T1000 (cell line): ENCODE measurements at places on chromosomes 5 and 9.

- DNase-seq, result no peak
Measured at GRCh38 chr5:119273391-119273839, 82.4 kb upstream of the TNFAIP8 start.

DNA sequence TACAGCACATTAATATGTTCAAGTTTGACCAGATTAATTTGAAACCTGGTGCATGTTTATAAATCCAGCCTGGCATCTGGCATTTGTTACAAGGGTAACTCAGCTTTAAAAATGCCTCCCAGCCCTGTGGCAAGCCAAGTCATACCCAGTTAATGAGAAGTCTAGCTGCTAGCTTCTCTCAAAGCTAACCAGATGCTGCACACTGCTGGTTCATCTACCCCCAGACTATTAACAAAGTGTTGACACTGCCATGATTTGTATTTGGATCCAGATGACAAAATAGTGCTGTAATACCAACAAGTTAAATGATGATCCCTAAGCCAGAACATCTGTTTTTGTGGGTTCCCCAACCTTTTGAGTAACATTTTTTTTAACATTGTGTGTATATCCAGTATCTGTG, 573.7 kb upstream of the DAB2 start:
- no peak for DNase-seq

DNA sequence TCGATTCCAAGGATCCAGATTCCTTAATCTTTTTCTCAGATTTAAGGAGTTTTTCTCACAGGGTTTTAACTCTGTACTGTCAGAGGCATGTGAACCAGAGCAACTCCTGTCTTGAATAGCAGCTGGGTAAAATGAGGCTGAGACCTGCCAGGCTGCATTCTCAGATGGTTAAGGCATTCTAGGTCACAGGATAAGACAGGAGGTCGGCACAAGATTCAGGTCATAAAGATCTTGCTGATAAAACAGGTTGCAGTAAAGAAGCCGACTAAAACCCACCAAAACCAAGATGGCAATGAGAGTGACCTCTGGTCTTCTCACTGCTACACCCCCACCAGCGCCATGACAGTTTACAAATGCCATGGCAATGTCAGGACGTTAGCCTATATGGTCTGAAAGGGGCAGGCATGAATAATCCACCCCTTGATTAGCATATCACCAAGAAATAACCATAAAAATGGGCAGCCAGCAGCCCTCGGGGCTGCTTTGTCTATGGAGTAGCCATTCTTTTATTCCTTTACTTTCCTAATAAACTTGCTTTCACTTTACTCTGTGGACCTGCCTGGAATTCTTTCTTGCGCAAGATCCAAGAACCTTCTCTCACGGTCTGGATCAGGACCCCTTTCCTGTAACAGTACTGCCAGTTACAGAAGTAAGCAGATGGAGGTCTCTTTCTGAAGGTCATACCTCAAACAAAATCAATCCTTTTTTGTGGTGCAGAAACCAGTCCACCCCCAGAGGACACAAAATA, 87.1 kb downstream of the SLC38A9 start:
- no peak for DNase-seq

GRCh38 chr5:65620021-65620420, 4.1 kb downstream of the TRIM23 start:
- DNase-seq, result no peak

DNA sequence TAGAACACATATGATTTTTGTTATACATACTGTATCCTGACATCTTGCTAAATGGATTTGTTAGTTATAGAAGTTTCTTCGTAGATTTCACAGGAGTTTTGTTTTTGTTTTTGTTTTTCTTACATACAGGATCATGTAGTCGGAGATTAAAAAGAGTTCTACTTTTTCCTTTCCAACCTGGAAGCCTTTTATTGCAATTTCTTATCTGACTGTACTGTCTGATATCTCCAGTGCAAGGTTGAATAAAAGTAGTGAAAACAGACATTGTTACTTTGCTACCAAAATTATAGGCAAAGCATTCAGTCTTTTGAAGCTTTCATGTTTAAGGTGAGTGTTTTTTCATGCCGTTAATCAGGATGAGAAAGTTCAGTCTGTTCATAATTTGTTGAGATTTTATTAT, 117.4 kb upstream of the PRSS3 start:
- DNase-seq, result no peak

DNA sequence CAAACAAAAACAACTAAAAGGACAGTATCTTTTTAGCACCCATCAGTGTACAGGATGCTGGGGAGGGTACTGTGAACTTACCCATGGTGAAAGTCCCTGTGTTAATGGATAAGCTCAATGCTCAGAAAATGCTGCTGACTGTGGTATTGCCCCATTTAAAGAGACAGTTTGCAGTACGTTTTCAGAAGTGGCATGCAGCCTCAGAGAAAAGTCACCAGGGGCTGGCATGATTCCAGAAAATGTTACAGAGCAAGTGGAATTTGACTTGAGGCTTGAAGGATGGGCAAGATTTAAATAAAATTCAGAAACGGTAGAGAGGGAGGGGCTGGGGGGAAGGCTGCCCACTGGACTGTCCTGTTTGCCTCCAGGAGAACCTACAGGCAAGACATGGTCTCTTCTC, 7.2 kb downstream of the S1PR3 start:
- DNase-seq, result no peak

- no peak for DNase-seq
Measured at GRCh38 chr5:39774605-39775004, 349.8 kb upstream of the DAB2 start.

DNA sequence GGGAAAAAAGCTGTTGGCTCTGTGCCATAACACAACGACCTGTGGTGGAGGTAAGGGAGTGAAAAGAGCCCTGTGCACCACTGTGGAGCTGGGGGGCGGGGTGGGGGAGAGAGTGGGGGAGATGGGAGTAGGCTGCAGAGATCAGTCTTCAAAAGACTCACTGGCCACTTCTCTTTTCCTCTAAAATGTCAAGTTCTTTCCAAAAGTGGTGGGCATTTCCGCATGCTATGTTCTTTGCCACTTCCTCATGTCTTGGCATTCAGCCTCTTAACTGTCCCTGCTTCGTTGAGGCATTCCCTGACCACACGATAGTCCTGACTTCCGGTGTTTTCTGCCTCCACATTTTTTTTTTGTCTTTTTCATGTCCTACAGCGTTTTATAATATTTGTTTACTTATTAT, 2.4 kb upstream of the PPP2R2B start:
- no peak for DNase-seq

DNA sequence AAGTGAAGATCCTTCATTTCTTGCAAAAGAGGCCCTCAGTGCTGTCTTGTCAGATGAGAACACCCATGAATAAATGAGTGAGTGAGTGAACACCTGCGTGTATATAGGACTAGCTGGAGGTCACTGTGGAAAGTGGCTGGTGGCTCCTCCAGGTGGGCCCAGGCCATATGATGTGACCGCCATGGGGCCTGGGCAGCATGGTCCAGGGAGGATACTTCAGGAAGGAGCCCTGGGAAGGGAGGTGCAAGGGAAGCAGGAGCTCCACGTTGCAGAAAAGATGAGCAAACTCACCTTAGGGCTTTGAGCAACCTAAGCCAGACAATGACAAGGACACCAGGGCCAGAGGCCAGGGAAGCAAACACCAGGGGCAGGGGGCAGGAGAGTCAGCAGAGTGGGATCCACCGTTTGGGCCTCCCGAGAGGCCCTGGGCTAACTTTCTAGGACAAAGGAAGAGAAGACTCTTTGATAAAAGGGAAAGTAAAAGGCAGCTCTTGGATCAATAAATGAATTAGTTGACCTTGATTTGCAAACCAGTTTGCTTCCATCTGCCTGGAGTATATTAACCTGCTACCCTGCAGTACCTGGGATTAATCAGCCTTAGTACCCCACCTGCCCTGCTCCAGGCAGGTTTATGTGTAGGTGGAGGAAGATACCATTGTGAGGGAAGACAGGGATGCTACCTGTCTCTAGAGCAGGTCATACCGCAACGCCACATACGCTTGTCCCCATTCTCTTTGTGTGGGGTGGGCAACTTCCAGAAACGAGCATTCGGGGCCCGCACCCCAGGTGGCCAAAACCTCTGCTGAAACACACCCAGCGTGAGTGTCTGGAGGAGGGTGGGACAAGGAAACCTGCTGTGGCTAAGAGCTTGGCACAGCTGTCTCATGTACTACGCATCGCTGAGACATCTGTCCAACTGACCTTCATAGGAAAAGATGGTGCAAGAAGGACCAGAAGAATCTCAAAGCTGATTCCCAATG, 51.4 kb upstream of the OLFM1 start:
- DNase-seq, result no peak

DNA sequence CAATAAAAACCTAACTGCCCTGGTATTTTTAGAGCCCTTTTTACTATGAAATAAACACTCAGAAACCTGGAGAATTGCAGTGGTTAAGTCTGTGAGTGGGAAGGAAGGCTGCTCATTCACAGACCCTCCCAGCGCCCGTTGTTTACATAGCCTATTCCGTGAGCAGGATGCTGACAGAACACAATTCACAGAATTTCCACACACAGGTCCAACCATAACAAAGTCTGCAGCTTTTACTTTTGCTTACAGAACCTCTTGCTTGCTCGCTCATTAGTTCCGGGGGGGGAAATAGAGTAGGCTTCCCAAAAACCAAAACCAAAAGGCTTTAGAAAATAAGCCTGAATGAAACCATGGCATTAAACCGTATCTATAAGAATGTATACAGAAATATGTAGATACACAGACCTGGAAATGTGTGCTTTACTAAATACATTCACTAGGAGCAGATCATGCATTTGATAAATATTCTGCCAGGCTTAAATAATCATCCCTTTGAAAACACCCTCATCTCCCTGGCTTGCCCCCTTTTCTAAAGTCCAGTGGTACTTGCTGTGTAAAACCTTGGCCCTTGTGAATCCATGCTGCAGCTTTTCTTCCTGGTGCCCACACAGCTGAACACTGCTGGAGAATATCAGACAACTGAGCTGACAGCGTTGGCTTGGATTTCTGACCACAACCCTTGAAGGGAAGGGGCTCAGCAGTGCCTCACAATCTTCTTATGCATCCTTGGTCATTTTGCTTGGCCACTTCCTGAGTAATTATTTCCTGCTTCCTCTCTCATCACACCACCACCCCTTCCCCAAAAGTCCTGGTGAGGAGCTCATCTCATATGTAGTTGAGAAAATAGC, 128.0 kb downstream of the FANCC start:
- no peak for DNase-seq

DNA sequence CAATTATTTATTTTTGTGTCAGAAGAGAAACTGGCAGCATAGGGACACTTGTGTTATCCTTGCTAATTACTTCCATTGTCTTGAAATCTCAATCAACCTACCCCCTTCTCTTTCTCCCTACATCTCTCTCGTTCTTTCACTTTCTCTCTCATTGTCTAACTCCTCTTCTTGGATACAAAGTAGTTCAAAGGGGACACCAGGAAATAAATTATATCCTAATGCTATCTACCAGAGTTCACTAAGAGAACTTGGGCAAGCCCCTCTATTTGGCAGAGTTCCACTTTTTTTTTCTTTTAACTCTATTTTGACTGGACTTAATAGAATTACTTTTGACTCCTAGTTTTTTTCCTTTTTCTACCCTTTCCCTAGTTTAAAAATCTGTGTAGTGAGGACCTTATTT, 102.2 kb downstream of the MEF2C start:
- no peak for DNase-seq

- DNase-seq, result no peak
Measured at GRCh38 chr9:35689542-35690293, at the start of gene TPM2. Gene TPM2 (minus strand): TSS chr9:35689925. CDS start chr9:35689817, 108 bp downstream.

DNA sequence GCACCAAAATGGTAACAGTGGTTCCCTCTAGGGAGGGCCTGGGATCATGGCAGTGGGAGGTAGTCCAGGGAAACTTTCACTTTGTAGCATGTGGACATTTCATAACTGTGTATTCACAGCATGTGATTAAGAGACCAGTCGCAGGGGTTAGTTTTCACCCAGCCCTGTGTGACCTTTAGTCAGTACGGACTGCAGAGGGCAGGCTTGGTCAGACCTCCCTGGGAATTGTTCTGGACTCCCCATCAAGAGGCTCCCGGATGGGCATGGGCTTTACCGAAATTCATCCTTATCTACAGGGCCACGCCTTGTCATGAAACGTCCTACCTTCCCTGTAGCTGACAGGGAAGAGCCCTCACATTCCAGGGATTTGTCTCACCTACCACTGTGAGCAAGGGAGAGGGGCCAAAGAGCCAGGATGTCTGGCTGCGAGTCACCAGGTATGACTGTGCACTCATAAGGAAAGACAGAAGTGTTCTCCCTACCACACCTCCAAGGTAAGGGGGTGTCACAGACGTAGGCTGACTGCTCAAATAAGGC, 19.9 kb downstream of the GPX3 start:
- DNase-seq, result no peak

GRCh38 chr5:180352116-180353047, 754 bp downstream of the GFPT2 start:
- no peak for DNase-seq

DNA sequence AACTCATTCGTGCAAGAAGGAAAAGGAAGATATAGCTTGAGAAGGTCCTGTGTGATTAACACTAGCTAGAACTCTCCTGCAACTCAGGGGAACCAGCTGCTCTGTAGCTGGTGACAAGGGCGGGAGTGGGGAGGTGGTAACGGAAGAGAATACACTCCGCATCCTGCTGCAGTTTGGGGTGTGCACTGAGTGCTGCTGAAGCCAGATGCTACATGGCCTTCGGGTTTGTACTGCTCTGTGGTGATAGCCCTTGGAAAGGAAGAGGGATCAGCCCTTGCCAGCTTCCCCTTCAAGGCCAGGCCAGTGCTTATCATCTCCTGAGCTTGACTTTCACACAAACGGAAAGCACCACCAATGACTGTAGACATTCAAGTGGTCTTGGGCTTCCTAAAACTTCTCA, 34.3 kb downstream of the FRMD3 start:
- DNase-seq, result no peak

GRCh38 chr9:116099821-116100220, 53.8 kb upstream of the PAPPA start:
- DNase-seq, result no peak

- DNase-seq, result no peak
Measured at GRCh38 chr9:82080265-82080664, 91.7 kb downstream of the SPATA31D1 start.

DNA sequence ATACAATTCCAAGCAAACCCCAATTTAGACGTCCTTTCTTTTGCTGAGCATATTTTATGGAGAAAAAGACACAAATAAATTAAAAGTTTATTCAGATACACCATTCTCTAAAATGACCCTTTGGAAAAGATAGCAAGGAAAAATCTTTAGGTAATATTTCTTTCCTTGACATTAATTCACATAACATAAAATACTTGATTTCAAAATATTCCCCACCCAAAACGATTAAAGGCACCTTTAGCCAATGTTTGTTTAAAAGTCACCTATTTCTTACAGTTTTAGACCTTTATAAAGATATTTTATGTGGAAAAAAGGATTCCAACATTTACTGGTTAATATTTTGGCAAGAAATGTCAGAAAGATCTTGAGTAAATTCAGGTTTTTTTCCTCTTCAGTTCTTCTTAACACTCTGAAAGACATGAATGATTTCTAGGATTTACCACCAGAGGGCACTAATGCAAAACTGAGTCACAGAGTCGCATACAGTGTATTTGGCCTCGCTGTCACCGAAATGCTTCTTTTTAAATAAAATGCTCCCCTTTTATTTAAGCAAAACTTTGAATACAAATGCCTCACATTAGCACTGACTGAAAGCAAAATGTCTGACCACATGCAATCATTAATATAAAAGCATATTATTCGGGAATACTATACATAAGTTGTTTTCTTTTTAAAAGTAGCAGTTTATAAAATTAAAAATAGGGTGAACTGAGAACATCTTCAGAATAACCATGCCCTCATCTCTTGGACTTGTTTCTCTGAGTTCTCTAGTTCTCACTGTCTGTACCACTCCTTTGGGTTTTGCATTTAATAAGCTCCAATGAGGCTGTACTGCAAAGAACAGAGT, 122.5 kb downstream of the SLC1A3 start:
- DNase-seq, result no peak

- no peak for DNase-seq
Measured at GRCh38 chr9:77714077-77714549, 66.0 kb upstream of the GNA14 start.

GRCh38 chr5:100772548-100772947, 130.5 kb downstream of the ST8SIA4 start:
- no peak for DNase-seq
